Spleen (tissue), 13 donors: ENCODE measurements at places on chromosomes 7 and 10.

DNA sequence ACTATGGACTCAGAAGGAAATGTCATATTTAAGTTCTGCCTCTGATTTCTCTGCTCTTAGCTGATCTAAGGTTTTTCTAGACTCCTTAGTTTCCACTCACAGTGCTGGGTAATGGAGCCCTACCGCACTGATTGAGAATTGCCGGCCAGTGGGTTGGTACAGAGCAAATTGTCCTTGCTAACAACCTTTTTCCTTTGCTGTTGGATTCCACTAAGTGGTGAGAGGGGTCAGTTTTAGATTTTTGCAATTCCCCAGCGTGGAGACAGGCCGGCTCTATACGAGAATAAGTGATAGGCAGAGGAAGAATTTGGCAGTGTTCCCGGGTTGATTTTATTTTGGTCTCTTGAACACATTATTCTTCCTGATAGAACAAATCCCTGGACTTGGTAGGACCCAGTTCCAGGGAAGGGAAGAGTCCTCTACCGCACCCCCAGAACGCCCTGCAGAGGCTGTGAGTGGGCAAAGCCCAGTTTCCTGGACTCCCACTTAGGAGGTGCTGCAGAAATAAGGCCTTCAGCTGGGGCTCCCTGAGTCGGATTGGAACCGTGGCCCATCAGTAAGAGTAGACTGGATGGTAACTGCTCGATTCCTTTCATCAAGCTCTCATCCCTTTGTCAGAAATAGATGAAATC lies 3.0 kb upstream of the NRP1 start:
- no peak for DNase-seq

- no peak for DNase-seq
Observed at GRCh38 chr7:10268034-10268433, 705.6 kb upstream of the PHF14 start.

DNA sequence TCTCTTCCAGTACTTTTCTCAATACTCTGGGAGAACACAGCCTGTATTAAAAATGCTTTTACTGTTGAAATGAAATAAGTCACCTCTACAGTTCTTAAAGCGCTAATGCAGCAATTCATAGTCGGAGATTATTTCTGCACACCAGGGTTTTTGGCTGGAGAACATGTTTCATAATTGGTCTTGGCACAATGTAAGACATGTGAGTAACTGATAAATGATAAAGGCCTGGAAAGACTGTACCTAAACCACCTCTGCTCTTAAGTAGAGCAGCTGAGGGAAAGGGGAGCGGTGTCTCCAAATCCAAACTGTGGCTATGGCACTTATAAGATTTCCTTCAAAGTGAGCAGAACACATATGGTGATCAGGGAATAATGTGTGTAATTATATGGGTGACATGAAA lies 390.3 kb upstream of the MBL2 start:
- DNase-seq, result no peak

GRCh38 chr10:131901181-131901829 lies 497 bp downstream of the PPP2R2D start:
- DNase-seq, result peak; percentile 95

- peak; percentile 67 for DNase-seq
Observed at GRCh38 chr10:131143425-131144165, 167.9 kb downstream of the TCERG1L start.

GRCh38 chr10:42304341-42304740 lies 334.0 kb downstream of the ZNF33B start:
- DNase-seq, result no peak

DNA sequence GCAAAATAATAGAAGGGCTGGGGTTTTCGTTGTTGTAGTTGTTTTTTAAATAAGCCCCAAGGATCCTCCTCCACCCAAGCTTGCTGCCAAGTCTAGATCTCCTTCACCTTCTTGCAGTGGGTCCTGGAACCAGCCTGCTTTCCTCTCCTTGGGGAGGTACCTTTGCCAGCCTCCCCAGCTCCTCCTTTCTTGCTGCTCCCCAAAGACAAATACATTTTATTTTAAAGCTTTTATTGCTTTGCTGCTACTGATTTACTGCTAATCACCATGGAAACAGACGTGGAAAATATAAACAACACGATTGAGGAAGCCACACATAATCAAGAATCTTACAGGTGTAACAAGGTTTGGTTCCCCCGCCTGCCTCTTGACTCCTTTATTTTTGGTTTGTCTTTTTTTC lies 17.4 kb upstream of the SLF2 start:
- no peak for DNase-seq

DNA sequence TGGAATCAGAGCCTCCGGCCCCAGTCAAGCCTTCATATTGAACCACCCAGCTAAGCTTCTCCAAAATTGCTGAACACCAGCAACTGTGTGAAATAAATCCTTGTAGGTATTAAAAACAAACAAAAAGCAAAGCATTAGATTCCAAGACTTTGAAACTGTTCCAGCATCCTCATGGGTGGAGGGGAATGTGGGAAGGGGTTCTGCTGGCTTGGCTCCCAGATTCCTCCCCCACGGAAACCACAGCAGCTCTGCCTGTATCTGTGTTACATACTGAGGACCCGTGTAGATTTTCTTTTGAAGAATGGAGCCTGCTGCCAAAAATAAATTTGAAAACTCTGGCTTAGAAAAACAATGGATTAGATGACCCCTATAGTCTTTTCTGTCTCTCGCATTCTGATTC lies 20.0 kb downstream of the AKR1B1 start:
- no peak for DNase-seq

- no peak for DNase-seq
Observed at GRCh38 chr7:101747053-101747878, 70.2 kb upstream of the CUX1 start.

- DNase-seq, result no peak
Observed at GRCh38 chr10:48306870-48307710, 613 bp downstream of the MAPK8 start.

- no peak for DNase-seq
Observed at GRCh38 chr10:110613996-110614495, 30.1 kb upstream of the RBM20 start.

DNA sequence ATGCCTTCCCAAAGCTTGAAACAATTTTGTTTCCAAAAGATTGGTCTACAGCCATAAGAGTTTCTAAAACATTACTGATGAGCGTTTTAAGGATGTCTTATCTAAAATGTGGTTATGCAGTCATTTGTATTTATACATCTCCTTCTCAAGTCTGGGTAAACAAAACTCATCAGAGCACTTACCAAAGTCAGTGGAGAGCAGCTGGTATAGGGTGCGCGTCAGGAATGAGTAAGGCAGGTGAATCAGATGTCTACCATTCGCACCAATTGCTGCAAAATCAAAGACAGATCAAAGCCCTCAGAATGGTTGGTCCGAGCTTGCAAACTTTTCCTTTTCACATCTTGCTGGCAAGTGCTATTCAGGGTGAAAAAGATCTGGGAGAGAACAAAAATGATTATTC lies 65.6 kb upstream of the FAM171A1 start:
- DNase-seq, result no peak

DNA sequence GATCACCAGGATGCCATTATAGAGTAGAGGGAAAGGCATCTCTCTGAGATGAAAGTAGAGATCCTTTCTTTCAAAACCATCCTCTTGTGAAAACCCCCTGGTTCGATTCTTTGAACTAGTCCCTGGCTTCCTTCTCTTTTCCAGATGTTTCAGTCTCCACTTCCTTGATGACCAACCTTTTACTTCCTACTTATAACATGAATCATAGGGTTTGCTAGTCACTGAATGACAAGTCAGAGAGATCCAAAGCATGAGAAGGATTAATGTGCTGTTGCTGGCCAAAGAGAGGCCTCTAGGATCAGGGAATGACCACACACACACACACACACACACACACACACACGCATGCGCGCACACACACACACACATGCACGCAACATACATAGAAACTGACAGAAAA lies 161.1 kb upstream of the FRMD4A start:
- DNase-seq, result no peak

DNA sequence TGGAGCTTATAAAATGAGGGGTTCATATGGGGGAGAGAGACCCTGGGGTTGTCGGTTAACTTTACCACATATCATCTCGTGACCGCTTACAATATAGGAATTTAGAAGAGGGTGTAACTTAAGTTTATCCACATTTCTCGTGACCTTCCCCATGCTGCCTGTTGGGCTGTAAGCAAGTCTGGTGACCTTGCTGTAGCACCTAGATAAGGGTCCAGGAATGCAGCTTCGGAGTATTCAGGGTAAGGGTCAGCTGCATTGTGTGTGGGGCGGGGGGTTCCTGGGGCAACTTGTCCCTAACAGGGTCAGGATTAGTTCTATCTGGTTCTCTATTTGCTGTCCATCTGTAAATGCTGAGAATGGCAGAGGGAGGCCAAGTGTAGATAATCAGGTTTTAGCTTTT lies 1.3 kb upstream of the CHST3 start:
- DNase-seq, result no peak

GRCh38 chr10:44399659-44400451 lies 15.0 kb upstream of the CXCL12 start:
- peak; percentile 53 for DNase-seq

DNA sequence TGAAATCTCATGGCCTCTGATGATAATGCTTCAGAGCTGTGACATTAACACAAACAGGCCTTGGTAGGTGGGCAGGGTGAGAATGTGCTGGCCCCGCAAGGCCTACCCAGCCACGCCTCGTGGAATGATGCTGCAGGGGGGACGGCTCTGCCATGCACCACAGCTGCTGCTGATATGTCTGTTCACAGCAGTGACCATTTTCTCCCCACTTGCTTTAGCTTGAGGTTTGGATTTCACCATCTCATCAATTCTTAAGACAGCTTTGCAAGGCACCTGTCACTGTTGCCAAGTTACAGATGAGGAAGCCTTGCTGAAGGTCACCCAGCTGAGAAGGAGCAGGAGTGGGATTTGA lies 128.3 kb downstream of the PTPN20 start:
- no peak for DNase-seq

DNA sequence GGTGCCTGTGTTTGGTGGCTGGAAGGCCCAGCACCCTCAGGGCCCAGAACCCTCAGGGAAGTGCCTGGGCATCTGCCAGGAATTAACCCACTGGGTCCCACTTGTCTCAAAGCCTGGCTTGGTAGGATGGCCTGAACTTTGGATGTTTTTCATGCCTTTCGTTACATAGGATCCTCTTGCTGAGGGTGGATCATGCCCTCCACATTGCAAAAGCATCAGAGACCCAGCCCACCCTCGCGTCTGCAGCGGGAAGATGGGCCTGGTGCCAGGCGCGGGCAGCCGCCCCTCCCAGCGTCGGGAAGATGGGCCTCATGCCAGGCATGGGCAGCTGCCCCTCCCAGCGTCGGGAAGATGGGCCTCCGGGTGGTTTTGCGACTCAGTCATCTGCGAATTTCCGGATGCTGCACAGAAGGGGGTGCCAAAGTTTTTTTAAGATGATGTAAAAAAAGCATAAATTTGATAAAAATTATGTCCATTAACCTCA lies 51.9 kb upstream of the PRKAR1B start:
- peak; percentile 73 for DNase-seq

GRCh38 chr10:133442191-133442966 lies 11.4 kb upstream of the SCART1 start:
- DNase-seq, result peak; percentile 74

DNA sequence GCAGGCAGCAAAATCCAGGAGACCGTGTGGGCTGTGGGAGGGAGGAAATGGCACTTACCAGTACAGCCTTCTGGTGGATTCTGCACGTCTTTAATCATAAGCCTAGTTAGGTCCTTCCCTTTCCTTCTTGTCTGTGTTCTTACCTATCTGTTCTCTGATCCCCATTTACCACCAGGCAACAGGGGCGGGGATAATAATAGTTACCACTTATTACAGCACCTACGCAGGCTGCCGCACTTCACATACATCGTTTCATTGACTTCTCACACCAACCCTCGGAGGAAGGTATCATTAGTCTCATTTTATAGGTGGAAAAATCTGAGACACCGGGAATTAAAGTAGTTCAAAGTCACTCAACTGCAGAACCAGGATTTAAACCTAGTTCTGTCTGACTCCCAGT lies 4.5 kb upstream of the EPHA1 start:
- DNase-seq, result no peak

- DNase-seq, result no peak
Observed at GRCh38 chr7:99255463-99255862, 17.2 kb upstream of the MYH16 start.

GRCh38 chr7:117208257-117208656 lies 114.6 kb downstream of the WNT2 start:
- no peak for DNase-seq

- DNase-seq, result no peak
Observed at GRCh38 chr10:30364345-30365268, 15.5 kb upstream of the MTPAP start.

GRCh38 chr10:53091574-53091973 lies 319.0 kb upstream of the MBL2 start:
- DNase-seq, result no peak

- DNase-seq, result peak; percentile 30
Observed at GRCh38 chr10:93081318-93081717, 7.6 kb downstream of the CYP26A1 start.
